ENCODE measurements at places on chromosomes 1 and 21.

GRCh38 chr1:26991310-26992116, 2.0 kb upstream of the TRNP1 start:
- no peak for DNase-seq

GRCh38 chr21:26127918-26128317, 42.7 kb downstream of the APP start:
- no peak for DNase-seq

DNA sequence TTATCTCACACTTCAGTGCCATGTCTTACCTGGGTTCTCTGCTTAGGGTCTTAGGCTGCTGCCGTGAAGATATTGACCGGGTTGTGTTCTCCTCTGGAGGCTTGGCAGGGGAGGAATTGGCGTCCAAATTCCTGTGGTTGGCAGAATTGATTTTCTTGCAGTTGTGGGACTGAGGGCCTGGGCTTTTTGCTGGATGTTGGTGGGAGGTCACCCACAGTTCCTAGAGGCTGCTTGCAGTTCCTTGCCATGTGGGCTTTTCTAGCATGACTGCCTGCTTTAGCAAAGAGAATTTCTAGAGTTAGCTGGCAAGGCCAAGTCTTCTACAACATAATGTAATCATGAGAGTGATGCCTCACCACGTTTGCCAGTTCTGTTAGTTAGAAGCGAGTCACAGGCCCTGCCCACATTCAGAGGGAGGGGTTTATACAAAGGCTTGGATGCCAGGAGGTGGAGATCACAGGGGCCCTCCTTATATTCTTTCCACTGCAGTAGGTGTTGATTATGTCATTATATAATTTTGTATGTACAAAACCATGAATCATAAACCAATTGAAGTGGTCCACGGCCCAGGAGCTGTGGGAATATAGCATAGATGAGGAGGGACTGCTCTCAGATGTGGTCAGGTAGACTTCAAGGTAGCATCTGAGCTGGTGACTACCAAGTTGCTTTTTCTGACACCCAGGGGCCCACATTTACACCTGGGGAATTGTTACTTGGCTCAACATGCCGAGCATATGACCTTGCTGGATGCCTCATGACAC, 6.6 kb downstream of the UBL4B start:
- no peak for DNase-seq

GRCh38 chr1:57546549-57547330, 122.9 kb upstream of the DAB1 start:
- DNase-seq = no peak

DNA sequence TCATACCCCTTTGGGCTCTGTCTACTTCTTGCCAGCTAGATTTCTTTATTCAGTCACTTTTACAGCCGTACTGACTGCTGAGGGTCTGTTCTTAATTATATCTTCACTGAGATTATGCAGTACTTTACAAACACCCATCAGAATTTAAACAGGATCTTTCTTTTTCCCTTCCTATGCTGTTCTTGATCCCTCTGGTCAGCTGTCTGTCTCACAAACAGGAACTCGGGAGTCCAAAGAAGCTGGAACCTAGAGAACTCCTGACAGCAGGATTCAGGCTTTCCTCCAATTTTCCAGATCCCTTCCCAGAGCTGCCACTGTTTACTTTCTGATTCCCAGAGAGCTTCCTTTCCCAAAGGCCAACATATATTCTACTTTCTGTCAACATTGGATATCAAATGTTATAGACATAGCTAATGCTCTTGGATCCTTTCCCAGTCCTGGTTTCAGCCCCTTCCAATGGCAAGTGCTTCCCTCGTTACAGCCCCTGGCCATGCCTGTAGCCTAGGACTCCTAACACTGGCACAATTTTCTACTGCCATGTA, 59.5 kb downstream of the ATP2B4 start:
- no peak for DNase-seq

GRCh38 chr1:62394646-62395045, 42.2 kb upstream of the USP1 start:
- DNase-seq = no peak

- no peak for DNase-seq
Measured at GRCh38 chr1:53763911-53764310, 24.9 kb upstream of the GLIS1 start.

DNA sequence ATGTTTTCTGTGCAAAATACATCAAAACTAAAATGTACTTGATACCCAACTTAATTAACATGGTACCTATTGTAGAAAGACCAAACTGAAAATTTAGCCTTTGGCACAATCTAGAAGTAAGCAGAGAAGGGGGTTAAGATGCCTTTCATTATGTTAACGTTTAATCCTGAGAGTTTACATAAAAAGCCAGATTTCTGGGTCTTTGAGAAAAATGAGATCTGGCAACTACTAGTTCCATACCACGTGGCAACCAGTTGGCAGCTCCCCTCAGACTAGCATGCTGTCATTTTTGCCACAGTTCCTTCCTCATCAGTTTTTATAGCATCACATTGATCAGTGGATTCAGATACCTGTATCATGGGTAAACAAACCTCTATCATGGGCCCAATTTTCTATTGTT, 1.5 kb downstream of the RO60 start:
- DNase-seq = no peak

GRCh38 chr21:17818186-17819113, 706 bp downstream of the C21orf91 start:
- no peak for DNase-seq

All from GM12892 (cell line).